Amniotic epithelial cell (primary cell): ENCODE measurements at places on chromosomes 1 and 21.

DNA sequence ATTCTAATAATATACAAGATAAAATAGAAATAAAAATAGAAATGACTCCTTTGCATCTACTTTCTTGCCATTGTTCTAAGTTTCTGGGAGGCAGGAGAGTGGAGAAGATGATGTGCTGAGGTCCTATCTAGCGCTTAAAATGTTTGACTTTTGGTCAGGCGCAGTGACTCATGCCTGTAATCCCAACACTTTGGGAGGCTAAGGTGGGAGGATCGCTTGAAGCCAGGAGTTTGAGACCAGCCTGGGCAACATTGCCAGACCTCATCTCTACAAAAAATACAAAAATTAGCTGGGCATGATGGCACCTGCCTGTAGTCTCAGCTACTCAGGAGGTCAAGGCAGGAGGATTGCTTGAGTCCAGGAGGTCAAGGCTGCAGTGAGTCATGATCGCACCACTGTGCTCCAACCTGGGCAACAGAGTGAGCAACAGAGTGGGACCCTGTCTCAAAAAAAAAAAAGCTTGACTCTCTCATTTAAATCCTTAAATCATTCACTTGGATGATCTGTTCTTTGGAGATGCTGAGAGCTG is 24.2 kb upstream of the SLC45A1 start:
- no peak for DNase-seq

- DNase-seq, result no peak
Observed at GRCh38 chr1:174157157-174157806, 2.0 kb upstream of the RABGAP1L start.

GRCh38 chr1:153698923-153699714 is 20.6 kb downstream of the NPR1 start:
- DNase-seq, result peak; percentile 84

DNA sequence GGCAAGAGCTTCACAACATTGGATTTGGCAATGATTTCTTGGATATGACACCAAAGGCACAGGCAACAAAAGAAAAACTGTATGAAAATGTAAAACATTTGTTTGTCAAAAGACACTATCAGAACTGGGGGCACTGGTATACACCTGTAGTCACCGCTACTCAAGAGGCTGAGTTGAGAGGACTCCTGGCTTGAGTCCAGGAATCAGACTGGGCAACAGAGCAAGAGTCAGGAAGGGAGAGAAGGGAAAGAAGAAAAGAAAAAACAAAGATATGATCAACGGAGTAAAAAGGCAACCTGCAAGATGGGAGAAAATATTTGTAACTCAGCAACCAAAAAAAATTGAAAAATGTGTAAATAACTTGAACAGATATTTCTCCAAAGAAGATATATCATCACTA is 6.0 kb upstream of the TUT4 start:
- no peak for DNase-seq

- peak; percentile 87 for DNase-seq
Observed at GRCh38 chr1:14945132-14946010, 208.2 kb upstream of the TMEM51 start.

- peak; percentile 59 for DNase-seq
Observed at GRCh38 chr1:177948336-177948972, 21.4 kb downstream of the SEC16B start.
